ENCODE measurements at places on chromosomes 4 and X.

GRCh38 chr4:55098456-55099204, 26.8 kb downstream of the KDR start:
- no peak for DNase-seq

GRCh38 chrX:6002056-6002455, 226.6 kb downstream of the NLGN4X start:
- no peak for DNase-seq

- no peak for DNase-seq
Observed at GRCh38 chrX:153933748-153934147, 1.1 kb downstream of the NAA10 start.

- DNase-seq = no peak
Observed at GRCh38 chr4:12221031-12221430, 792.3 kb upstream of the HS3ST1 start.

GRCh38 chr4:185369731-185370130, 26.0 kb downstream of the LRP2BP start:
- no peak for DNase-seq

Measured in T-helper 2 cell (primary cell).